ENCODE measurements at places on chromosomes 3 and 15.

DNA sequence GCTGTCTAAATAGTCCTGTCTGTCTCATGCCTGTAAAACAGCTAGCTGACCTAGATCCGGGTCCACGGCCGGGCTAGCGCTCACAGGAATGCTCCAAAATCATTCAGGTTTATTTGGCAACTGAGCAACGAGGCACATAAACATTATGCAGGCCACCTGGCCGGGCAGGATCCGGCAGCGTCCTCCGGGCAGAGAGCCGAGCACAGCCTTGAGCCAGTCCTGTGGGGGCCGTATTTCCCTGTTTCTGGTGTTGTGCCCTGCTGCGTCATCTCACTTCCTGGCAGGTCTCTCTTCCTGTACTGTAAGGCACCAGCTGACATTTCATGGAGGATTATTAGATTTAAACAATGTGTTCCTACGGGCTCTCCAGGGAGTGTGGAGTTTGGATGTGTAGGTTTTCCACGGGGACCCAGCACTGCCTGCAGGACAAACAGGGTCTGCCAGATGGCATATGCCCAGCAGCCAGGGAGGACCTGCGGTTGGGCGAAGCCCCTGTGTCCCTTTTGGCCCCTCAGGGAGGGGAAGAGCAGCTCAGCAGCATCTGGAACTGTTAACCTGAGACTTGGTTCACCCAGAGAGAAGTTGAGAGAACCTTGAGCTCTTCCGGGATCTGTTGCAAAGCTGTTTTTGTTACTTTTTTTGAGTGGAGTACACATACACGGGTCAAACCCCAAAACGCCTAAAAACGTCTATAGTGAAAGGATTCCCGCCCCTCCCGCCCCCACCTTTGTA is 16.6 kb upstream of the LRRK1 start:
- DNase-seq = peak; percentile 81

- peak; percentile 80 for DNase-seq
Observed at GRCh38 chr15:68252925-68253534, 23.5 kb upstream of the CLN6 start.

DNA sequence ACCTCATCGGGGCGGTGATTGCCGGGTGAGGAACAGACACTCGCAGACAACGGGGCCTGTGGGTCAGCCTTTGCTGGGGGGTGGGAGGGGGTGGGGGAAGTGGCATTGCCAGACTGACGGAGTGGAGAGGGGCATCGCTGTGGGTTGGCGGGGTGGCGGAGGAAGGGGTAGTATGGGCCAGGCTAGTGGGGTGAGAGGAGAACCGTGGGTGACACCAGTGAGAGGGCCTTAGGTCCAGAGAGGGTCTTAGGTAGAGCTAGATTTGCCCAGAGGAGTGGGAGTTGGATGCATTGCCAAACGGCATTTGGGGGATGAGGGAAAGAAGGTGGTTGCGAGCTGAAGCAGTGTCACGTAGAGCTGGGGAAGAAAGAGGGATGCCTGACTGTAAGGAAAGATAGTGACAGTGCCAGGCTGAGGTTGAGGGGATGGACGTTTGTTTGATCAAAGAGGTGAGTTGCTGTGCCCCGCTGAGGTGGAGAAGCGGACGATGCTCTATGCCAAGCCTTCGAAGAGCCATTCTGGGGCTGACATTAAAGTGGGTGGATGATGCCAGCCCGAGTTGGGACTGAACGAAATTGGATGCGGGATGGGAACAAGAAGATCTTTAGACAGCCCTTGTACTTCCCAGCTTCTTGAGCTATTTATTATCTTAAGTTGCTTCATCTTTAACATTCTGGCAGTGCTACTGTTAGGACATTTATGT is 572 bp downstream of the DNAJB11 start:
- no peak for DNase-seq

- no peak for DNase-seq
Observed at GRCh38 chr3:31203960-31204795, 309.7 kb upstream of the GADL1 start.

GRCh38 chr3:5057857-5058324 is 64.2 kb upstream of the ARL8B start:
- DNase-seq = peak; percentile 80

DNA sequence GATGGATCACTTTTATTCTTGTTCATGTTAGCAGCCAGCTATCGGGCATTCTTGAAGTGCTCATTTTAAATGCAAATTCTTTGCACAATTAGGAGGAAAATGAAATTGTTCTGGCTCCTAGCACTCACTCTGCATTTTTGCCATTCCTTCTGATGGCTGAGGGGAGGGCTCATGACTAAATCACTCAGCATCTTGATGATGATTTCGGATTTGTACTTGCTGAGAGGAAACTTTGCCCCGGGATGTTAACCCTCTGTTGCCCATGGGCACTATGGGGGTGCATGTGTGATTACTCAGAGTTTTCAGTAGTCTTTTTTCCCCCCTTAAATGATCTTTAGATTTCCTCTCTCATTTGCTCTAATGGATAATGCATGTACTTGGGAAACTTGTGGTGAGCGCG is 299.6 kb upstream of the C2CD4B start:
- DNase-seq = peak; percentile 72

- DNase-seq = no peak
Observed at GRCh38 chr3:32026593-32026992, 45.0 kb downstream of the ZNF860 start.

GRCh38 chr3:128341659-128342395 is 124.9 kb downstream of the DNAJB8 start:
- DNase-seq = no peak

- no peak for DNase-seq
Observed at GRCh38 chr15:91938136-91938535, 84.6 kb downstream of the SLCO3A1 start.

DNA sequence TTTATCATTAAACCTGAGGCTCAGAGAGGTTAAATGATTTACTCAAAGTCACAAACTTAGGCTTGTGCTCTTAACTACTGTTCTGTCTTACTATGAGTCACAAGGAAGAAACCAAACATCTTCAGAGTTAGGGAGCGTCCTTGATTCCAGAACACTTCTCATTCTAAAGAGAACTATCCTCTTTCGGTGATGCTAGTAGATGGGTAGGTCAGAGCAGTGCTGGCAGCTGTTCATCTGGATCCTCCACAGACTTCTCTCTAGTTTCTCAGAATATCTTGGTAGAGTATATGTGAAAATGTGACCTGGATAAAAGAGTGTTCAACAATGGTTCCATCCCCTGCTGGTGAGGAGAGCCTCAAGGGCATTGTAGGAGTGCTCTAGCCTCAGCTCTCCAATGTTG is 3.3 kb downstream of the ARL6IP5 start:
- DNase-seq = peak; percentile 68

DNA sequence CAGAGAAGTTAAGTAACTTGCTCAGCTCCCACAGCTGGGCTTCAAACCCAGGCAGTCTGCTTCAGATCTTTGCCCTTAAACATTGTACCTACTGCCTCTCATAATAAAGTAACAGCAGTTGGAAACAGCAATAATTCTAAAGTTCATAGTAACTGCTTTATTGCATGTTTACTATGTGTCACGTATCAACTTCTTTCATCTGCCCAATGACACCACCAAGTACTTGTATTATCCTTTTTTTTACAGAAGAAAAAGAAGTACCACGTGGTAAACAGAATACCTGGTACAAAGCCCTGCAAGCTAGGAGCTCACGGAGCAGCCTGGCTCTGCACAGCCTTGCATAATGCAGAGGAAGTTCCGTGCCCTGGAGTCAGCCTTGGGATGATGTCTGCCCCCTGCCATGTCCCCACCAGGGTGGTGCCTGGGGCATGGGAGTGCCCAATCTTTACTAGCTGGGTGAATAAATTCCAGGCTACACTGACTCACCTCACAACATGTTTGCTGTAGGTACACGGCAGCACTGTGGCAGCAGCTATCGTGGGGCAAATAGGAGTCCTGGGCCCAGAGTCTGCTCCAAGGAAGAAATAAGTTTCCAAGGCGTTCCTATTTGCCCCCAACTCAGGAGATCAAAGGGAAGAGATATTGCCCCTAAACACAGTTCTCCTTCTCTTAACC is 77.2 kb downstream of the LDHAL6B start:
- DNase-seq = no peak

GRCh38 chr3:23405081-23405480 is 202.0 kb downstream of the UBE2E2 start:
- no peak for DNase-seq

GRCh38 chr15:59165726-59166125 is 40.9 kb upstream of the LDHAL6B start:
- no peak for DNase-seq

- DNase-seq = peak; percentile 33
Observed at GRCh38 chr15:82108489-82109078, 62.8 kb upstream of the MEX3B start.

DNA sequence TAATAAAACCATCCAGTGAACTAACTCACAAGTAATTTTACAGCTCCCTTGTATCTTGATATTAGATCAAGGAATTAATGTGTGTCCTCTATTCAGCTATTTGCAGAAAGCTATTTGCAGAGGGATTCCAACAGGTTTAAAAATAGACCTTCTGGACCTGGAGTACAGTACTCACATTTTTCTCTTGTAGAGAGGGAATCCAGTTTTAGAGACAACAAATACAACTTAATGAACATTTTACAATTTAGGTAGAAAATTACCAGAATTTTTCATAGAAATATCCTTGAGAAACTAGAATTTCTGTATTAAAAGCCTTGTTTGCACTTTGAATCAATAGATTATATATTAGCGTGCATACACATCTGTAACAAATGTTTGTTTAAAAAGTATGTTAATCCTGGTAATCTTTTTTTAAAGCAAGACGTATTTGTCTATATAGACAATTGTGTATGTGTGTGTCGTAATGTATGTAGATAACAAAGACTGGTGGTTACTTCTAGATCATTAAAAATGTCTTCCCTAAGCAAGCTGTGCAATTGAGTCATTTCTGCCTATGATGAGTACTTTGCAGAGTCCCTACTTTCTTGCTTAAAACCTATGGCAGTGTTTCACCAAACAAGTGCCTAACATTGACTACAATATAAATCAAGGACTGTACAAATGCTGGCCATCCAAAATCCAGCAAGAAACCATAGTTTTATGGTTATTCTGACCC is 57.9 kb downstream of the PPP2R3A start:
- DNase-seq = no peak

DNA sequence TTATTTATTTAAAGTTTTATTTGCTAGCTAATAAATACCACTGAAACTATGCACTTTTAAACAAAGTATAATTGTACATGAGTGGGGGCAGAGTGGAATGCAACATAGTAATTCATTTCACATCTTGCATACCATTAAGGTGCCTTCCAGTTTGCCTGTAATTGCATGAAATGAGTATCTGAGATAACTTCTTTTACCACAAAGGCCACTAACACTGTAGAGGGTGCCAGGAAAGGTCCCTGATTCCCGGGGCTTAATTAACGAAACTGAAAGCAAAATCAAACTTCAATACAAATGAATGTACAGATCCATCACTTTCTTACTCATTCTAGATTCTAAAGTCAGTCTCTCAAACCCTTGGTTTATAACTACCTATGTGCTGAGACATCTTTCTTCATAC is 2.1 kb downstream of the CD47 start:
- DNase-seq = peak; percentile 25

DNA sequence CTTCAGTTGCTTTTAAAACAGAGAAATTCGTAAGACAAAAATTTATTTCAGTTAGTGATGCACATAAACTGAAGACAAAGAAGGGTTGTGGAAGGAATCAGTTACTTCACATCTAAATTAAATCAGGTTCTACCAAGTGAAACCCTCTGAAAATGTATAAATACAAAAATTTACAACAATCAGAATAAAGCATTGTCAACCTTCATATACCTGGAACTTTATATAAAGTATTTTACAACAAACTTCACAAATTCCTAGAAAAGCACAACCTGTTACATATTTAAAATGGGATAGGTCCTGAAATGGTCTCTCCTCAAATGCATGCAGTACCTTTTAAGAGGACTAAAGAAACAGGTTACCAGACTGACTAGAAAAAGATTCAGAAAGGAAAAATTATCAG is 26.9 kb downstream of the ATOSA start:
- no peak for DNase-seq

DNA sequence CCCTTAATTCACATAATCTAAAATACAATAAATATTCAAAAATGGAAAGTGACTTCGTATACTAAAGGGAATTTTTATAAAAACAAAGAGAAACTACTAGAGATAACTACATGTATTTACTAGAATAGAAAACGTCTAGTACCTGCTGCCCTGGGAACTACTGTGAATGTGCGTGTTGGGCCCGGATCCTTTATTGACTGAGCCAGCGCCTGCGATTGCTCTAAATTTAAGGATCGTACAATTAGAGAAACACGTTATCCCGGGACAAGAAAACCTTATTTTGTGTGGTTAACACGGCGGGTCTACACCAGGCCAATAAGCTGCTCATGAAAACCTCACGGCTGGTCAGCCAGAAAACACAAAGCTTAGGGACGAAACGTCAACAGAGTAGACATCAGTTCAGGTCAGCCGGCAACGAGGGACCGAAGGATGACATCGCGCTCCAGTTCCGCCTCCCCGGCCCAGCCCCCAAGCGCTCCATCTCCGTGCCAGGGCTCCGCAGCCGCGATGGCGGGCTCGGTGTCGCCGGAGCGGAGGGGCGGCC is 555 bp downstream of the TM2D3 start:
- DNase-seq = peak; percentile 26

DNA sequence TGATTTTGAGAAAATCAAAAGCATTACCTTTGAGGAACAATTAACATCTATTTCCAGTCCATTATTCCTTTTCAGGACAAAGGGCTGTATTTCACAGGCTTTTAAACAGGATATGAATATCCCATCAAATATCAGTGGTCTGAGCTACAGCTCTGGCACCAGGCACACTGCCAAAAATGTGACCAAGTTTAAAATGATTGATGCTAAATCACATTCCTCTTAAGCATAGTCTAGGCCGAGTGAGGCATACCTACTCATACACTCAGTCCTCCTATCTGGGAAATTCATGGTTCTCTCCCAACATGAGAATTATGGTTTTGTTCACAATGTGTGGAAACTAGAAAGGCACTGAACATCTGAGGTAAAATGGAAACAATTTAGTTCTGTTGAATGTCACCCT is 683.5 kb downstream of the TUSC7 start:
- DNase-seq = no peak

DNA sequence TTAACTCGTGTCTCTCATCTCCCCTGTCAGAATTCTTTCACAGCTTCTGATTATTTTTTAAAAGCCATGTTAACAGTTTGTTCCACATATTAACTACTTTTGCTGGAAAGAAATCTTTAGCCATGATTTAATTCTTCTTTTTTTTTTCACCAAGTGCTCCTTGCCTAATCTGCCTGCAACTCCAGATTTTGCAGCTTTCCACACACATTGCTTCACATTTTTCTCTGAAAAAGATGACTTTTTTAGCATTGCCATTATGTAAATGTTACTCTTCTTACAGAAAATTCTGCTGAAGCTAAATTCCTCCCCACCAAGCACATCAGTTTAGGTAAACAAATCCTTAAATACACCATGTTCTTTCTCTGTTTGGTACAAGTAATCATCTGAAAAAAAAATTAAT is 23.4 kb upstream of the PPARG start:
- DNase-seq = no peak

GRCh38 chr3:128095222-128095703 is 28.3 kb downstream of the RUVBL1 start:
- DNase-seq = peak; percentile 61

Data from HCEC 1CT (cell line).